ENCODE measurements at places on chromosomes 2 and 18. TPM values are rescaled to one million over a fixed set of nuclear protein-coding genes. Genes with fewer than 3 reads are reported as not detected.

DNA sequence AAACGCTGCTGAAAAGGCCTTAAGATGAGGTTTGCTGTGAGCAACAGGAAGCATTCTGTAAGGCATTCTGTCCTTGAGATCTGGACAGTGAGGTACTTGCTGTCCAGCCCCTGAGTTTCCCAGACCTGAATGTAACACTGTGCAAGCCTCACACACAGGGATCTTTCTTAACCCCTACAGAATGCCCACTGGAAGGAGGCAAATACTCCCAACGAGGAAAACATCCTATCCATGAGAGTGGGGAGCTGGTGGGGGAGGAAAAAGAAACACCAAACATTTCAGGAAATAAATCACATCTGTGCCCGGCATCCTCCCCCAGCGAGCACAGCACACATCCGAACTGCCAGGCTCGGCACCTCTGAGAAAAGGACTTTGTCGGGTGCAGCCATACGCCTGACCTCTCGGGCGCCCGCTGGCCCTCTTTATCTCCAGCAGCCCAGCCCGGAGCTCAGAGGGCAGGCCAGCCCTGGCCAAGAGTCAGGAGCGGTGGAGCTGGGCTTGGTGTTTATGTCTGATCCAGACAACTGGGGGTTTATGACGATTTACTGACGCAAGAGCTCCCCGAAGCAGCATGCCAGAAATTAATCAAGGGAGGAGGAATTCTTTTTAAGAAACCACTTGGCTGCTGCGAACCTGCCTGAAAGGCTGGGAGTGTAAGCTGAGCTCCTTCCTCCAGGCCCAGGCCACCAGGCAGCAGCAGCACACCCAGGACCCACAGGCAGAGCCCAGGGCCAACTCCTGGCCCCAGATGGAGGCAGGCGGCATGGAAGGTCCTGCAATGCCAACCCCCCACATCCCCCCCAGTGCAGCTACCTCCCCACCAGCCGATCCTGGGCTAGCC is 72.2 kb downstream of the HDAC4 start:
- no peak for DNase-seq

DNA sequence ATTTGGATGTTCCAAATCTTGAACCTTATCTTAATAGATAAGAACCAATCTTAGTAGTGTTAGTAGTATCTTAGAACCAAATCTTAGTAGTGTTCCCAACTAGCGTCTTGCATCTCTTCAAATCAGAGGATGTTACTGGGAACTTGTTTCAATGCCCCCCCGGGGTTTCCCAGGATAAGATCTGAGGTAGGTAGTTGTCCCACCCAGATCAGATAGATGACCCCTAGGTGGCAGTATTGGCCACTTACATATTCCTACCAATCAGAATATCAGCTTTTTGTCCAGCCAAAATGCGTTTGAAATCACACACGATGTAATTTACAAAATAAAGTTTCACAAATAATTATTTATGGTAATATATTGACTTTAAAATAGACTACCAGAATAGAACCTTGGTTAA is 314.8 kb downstream of the MBD2 start:
- DNase-seq = no peak

DNA sequence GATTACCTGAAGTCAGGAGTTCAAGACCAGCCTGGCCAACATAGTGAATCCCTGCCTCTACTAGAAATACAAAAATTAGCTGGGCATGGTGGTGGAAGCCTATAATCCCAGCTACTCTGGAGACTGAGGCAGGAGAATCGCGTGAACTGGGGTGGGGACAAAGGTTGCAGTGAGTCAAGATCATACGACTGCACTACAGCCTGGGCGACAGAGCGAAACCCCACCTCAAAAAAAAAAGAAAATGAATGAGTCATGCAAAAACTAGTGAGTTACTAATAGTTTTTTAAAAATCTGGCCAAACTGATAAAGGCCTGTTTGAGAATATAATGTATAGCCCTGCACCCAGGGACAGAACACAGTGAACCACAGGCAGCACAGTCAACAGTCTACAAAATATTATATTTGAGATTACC is 17.5 kb downstream of the AFG3L2 start:
- no peak for DNase-seq

The AQP12B gene
- total RNA-seq = not detected

- DNase-seq = no peak
Measured at GRCh38 chr2:70569559-70569958, 15.9 kb upstream of the TGFA start.

DNA sequence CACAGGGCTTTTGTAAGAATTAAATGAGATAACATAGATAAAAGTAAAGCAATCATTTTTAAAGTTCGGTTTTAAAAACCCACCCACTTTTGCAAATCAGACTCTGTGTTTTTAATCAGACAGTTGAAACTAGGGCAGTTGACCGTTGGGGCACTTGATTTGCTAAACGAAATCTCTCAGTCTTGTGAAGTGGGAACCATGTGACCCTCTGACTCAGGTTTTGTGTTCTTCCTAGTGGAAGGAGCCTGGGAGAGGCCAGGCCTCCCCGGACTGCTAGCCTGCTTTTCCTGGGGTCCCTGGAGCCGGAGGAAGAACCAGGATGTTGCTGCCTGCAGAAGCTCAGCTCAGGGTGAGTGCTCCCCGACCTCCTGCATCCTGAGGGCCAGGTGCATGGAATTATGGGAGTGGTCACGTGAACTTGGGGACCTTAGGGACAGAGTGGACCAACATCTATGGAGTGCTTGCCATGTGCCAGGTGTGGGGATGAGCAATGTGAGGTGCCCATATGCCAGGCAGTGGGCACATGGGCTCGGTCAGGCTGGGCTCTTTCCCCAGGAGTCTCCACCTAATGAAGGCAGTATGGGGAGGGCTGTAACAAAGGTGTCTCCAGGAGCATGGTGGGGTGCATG is 3.9 kb downstream of the C2orf72 start:
- no peak for DNase-seq

DNA sequence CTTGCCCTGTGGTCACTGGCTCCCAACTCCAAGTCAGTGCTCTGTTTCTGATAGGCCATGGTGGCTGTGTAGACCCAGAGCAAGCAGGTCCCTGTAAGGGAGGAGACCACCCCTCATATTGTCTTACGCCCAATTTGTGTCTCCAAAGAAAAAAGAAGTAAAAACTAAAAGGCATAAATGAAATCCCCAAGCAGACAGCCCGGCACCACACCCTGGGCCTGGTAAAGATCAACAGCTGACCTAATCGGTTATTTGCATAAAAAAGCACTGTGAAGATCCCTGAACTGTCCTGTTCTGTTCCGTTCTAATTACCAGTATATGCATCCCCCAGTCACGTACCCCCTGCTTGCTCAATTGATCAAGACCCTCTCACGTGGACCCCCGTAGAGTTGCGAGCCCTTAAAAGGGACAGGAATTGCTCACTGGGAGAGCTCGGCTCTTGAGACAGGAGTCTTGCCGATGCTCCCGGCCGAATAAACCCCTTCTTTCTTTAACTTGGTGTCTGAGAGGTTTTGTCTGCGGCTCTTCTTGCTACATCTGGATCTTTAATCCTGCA is 364.1 kb upstream of the HS6ST1 start:
- no peak for DNase-seq

The REG3G gene
- not detected for total RNA-seq

DNA sequence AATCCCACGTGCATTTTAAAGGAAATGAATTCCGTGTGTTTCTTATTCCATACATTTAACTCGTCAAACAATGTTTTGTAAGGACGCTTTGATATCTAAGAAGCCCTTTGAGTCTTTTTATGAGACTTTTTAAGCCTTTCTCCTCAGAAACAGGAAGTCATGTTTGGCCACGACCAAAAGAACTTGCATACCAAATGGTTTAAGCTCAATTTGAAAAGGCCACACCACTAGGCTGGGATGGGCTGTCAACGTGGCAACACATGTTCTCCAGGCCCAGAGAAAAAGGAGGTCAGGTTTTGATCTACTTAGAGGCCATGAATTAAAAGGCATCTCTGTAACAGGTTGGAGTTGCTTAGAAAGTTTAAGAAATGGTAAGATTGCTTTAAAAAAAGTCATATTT is 441.8 kb downstream of the CMPK2 start:
- DNase-seq = no peak

DNA sequence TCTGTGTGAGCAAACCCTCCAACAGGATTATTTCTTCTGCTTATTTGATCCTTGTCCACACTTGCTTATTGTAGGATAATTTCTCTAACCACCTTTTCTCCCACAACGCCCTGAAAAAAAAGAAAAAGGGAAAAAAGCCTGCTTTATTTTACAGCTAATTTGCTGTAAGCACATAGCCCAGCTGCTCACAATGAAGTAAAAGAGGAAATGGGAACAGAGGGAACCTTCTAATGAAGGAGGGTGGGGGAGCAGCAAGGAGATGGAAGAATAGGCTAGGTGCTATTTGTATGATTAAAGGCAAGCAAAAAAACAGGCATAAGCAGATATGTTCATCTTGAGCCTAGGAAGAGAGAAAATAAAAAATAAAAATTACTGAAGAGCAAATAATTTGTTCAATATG is 331.6 kb downstream of the TXNL1 start:
- DNase-seq = no peak

DNA sequence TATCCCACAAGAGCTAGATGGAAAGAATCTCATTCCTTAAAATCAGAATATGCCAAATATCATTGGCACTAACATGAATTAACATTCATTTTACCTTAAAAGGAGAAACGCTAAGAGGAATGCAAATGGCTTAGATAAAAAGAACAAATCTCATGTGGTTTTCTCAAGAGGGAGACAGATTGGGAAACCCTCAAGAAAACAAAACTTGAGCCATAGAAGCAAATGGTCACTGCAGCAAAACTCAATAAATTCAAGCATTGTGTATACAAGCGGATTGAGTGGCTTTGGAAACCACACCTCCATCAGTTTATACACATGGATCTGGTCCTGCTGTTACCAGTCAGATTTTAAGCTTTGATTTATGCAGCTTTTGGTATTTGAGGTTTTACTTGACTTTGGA is 1331.8 kb upstream of the ZEB2 start:
- DNase-seq = no peak

GRCh38 chr2:149400997-149401396 is 70.6 kb downstream of the LYPD6 start:
- no peak for DNase-seq

DNA sequence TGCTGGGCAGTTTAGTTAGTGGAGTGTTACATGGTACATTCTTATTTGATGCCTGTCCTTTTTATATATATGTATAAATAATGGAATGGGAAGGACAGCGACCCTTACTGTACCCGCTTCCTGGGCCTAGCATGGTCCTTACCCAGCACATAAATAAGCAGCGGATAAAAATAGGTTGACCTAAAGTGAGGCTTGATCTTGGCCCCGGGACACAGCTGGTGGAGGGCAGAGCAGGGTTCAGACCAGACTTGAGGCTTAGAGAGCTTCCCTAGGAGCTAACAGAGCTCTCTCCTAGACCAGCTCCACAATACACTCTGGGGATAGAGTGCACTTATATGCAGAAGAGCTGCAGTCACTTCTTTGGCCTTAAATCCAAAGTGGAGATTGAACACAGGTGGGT is 46.9 kb upstream of the RPL31 start:
- no peak for DNase-seq

The STEAP3 gene
- total RNA-seq = 0.07 TPM

The DARS1 gene
- 132 TPM for total RNA-seq

Data from activated T-helper 1 cell treated with anti-CD3 and anti-CD28 coated beads, Interleukin-12 subunit alpha, Interleukin-12 subunit beta, Interleukin-2, Interleukin-4 antibody, amounts not matched to agents 30 ng/mL and 10 ng/mL and 1 ng/mL, durations not matched to agents 14 hours and 24 hours and 36 hours (primary cell).